BJ (cell line): ENCODE measurements at places on chromosomes 6 and 20.

GRCh38 chr6:161866570-161866969, 592.7 kb upstream of the AGPAT4 start:
- DNase-seq = no peak

DNA sequence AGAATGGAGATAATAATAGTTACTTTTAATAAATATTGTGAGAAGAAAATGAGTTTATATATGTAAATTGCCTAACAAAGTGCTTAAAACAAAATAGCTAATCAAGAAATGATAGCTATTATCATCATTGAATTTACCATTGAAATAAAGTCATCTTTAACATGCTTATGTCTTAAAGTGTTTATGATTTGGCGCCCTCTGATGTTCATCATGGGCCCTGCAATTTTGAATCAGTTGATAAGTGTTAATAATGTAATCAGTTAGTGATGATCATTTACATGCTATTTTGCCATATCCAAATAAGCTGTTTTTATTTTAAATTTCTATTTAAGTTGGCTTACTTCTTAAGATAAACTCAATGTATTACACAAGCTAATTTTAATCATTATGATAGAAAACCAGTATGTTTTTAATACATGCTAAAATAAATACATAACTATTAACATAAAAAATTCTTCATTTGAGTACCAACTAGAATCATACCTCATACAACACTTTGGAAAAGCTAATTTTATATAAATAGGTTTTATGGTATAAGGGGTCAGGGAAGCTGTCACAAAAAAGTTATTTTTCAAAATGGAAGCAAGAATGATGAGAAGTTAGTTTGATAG, 39.2 kb upstream of the TPD52L1 start:
- DNase-seq = no peak

DNA sequence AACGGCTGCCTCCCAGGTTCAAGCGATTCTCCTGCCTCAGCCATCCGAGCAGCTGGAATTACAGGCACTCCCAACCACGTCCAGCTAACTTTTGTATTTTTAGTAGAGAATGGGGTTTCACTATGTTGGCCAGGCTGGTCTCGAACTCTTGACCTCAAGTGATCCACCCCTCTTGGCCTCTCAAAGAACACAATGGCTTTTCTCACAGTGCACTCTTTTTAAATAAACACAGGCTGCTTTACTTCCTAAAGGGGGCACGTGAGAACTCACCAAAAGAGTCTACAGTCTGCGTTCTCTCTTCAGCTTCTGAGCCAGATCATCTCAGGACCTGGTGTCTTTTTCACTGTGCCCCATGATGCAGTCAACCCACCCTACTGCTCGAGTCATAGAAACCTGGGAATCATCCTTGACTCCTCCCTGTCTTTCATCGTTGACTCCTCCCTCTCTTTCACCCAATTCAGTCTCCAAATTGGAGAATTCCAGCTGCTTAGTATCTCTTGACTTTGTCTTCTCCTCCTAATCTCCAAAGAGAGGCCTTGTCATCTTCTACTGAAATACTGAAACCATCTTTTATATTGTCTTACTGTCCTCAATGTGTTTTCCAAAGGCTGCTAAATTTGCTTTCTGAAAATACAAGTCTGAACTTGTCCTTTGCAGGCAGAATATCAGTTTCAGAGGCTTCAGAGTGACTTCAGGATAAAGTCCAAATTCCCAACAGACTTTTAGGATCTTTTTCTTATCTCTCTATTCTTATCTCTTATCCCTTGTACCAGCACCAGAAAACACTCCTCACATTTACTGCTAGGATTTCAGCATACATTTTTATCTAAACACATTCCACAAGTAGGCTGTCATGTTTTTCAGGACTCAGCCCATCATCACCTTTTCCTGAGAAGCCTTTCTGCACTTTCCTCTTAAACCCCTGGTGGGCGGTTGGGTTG, 323.4 kb downstream of the SYNE1 start:
- no peak for DNase-seq

DNA sequence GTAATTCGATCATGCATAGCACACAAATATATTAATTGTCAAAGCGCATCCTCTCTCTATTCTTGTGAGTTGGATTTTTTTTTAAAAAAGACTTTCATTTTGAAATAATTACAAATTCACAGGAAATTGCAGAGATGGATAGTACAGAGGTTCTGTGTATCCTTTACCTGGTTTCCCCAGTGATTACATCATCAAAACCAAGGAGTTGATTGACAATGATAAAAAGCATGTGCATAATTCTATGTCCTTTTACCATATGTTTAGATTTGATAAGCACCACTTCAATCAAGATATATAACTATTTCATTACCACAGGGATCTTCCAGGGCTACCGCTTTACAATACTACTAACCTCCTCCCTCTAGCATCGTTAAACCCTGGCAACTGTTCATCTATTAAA, 40.2 kb downstream of the CCN2 start:
- no peak for DNase-seq

- no peak for DNase-seq
Measured at GRCh38 chr6:98949589-98949988, 1.8 kb upstream of the FBXL4 start.

GRCh38 chr6:21352131-21352530, 241.4 kb upstream of the SOX4 start:
- no peak for DNase-seq

DNA sequence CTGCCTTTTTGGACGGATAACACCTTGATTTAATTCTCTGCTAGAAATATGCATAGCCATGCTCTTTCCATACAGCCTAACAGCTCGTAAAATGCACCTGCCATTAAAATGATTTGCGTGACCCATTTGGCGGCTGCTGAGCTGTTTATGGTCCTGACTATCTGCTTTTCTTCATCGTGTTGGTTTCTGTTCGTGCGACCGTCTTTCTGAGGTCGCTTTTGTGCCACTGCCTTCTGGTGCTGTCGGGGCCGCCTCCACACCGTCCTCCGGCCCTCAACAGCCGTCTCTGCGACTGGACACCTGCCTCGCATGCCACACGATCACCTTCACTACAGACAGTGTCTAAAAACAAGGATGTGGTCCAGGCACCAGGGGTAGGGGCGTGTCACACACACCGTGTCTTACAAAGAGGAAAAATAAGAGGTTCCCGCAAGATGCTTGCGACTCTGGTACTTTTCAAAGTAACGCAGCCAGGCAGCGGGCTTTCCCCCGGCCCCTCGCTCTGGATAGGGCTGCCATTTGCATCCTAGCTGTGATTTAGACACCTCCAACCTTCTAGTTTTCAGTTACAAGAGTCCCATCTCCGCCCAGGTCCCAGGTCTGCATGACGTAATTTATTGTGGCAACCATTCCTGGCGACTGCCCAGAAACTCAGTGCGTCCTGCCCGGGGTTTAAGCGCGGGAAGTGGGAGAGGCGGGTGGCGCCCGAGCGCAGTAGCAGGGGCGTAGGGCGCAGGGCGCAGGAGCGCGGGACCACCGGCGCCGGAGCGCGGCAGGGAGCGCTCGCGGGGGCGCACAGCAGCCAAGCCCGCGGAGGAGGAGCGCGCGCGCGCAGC, at the start of gene STMND1:
TSS of gene STMND1 (plus strand) at position 629 of the 836 bp plus-strand sequence. CDS start 208 bp downstream, outside the sequence.
- no peak for DNase-seq

- peak; percentile 56 for DNase-seq
Measured at GRCh38 chr6:169145991-169146501, 107.6 kb downstream of the THBS2 start.

DNA sequence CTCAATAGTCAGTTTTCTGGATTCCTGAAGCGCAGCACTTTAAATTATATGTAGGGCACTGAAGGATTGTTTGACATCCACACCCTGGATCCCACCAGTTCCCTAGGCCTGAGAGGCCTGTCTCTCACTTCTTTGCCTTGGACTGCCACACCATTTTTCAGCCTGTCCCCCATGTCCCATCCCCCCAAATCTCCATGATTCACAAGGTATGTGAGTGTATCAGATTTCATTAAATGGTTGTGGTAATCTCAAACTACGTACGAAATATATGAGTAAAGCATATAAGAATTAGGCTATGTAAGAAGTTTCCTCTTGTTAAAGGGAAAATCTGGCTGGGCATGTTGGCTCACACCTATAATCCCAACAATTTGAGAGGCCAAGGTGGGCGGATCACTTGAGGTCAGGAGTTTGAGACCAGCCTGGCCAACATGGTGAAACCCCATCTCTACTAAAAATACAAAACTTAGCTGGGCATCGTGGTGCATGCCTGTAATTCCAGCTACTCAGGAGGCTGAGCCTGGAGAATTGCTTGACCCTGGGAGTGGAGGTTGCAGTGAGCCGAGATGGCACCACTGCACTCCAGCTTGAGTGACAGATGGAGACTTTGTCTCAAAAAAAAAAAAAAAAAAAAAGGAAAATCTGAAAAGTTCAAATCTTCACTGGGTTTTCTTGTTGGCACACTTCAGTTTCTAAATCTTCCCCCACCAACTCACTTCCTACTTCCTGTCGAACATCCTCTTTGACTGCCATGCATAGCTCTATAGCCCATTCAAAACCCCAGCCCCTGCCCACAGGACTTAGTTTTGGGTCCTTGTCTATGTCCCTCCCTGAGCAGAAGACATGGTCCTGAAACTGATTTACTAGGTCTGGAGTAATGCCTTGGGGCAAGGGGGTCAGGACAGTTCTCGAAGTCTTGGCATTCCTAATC, 97.3 kb upstream of the SHLD1 start:
- peak; percentile 24 for DNase-seq

GRCh38 chr6:166446146-166446545, 63.4 kb upstream of the MPC1 start:
- no peak for DNase-seq

DNA sequence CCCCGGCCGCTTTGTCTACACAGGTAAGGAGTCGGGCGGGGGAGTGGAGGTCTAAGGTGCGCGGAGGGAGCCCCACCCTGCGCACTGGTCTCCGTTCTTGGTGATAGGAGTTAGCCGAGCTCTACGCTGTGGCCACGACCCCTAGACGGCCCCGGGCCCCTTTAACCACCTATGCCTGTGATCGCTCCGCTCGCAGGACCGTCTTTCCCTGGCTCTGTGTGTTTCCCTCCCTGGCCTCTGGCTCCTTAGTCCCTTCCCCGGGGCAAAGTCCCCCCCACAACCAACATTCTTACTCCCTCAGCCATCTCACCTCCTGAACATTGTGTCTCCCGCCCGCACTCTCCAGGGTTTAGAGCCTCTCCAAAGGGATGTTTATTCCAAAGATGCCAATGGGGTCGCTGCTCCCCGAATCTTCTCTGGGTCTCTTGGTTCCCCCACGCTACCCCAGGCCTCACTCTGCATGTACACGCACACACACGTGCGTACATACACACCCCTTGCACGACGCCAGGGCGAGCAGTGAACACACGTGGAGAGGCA, 50.4 kb downstream of the CPXM1 start:
- DNase-seq = no peak

GRCh38 chr6:52514514-52514913, 62.3 kb downstream of the TRAM2 start:
- DNase-seq = no peak

DNA sequence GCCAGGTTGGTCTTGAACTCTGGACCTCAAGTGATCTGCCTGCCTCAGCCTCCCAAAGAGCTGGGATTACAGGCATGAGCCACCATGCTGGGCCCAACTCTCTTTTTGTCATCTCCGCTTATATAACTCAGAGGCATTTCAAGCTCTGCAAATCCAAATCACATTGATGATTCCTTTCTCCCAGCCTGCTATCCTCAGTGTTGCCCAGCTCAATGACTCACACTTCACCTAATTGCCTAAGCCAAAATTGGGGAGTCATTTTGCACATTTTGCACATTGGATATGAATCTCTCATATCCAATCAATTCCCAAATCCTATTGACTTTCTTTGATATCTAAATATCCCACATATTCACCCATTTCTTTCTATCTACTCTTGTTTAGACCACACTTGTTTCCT, 3.9 kb downstream of the UTRN start:
- DNase-seq = no peak

DNA sequence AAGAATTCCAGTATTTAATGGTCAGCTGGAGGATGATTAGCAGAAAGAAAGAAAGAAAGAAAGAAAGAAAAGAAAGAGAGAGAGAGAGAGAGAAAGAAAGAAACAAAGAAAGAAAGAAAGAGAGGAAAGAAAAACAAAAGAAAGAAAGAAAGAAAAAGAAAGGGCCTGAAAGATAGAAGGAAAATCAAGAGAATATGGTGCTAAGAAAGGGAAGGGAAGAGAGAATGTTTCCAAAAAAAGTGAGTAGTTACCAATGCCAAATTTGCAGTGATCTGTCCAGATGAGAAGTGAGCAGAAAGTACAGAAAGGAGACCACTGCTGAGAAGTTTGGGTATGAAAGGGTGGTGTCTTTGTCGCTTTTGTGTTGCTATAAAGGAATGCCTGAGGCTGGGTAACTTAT, 26.6 kb downstream of the SLC17A4 start:
- no peak for DNase-seq

DNA sequence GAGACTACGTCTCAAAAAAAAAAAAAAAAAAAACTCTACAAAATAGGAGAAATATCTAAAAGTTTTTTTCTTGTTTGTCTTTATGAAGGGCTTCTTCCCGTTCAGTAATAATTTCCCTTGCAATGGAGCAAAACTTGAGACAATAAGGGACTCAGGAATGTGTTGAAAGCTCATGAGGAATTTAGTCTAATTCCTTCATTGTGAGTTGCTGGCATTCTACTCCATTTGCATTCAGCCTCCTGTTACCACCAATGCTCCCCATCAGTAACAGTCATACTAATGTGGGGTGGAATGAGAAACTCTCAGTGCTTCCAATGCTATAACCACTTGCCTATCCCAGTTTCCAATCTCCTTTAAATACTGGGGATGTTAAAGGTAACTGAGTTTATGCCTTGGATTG, 576.7 kb upstream of the AGPAT4 start:
- no peak for DNase-seq

DNA sequence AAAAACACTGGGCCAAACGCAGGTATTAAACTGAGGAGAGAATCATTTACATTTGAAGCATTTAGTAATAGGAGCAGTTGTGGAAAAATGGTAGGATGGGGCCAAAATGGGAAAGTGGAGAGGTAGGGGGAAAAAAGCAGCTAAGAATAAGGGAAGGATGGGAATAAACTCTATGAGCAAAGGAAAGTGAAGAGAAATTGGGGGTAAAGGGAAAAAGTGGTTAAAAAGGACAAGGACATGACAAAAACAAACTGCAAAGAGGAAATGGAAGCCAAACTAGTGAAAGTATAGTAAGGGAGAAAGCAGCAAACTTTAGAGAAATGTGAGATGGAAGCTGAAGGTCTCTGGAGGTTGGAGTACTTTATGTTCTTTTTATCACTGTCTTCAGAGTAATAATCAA, 6.2 kb upstream of the ZSCAN16 start:
- DNase-seq = no peak

- no peak for DNase-seq
Measured at GRCh38 chr6:135921188-135921587, 69.7 kb downstream of the PDE7B start.

DNA sequence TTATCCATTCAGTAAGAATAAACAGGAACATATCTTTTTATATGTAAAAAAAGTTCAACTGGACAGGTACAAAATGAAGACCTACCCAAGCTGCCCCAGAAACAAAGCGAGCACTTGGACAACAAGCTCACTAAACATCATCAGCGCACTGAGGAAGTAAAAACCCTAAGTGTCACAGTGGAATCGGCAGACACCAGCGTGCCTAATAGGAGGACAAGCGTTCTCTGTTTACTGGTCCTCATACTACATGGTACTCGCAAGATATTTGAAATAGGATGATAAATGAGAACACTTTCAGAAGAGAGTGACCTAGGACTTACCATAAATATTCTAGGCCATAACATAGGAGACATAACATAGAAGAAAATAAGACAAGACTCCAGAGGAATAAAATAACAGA, 18.2 kb downstream of the MAP7 start:
- DNase-seq = no peak

GRCh38 chr6:50826037-50826761, 7.5 kb downstream of the TFAP2B start:
- DNase-seq = no peak
